RKO (cell line): ENCODE measurements at places on chromosomes 3 and 15.

- peak; percentile 80 for DNase-seq
Observed at GRCh38 chr3:13301286-13301987, 118.7 kb downstream of the NUP210 start.

- no peak for DNase-seq
Observed at GRCh38 chr3:10492364-10493201, 12.8 kb downstream of the ATP2B2 start.

- no peak for DNase-seq
Observed at GRCh38 chr3:46536758-46537157, 29.3 kb downstream of the LRRC2 start.

DNA sequence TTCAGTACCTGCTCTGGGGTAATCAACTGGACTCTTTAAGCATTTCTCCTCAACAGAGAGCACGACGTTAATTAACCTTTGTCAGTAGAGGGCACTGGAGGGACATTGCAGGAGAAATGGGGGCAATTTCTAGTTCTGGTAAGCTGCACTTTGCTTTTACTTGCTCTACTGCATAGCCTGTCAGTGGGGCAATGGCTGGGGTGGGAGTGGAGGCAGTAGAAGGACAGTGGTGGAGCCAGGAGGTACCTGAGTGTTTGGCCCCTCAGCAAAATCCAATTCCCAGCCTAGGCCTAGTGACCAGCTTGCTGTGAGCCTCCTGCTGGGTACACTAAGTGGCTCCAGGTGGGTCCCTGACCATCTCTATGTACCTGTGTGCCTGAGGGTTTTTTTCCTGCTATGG lies 18.3 kb upstream of the MED12L start:
- DNase-seq: peak; percentile 32

DNA sequence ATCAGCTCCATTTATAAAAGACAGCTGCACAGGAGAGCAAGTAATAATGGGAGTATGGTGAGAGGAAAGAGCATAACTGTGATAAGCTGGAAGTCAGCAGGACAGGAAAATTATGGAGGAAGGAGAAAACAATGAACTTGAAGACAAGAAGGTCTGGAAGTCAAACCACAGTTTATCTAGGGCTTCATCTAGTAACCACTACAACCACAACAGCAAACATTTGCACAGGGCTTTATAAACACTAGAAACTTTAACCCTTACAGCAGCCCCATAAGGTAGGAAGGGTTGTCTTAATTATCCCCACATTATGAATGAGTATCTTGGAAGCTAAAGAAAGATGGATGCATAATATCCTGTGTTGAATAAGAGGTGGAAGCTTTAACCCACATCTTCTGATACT lies 820.8 kb downstream of the IGSF11 start:
- DNase-seq: no peak

- no peak for DNase-seq
Observed at GRCh38 chr3:113255854-113256615, 44.7 kb downstream of the BOC start.

DNA sequence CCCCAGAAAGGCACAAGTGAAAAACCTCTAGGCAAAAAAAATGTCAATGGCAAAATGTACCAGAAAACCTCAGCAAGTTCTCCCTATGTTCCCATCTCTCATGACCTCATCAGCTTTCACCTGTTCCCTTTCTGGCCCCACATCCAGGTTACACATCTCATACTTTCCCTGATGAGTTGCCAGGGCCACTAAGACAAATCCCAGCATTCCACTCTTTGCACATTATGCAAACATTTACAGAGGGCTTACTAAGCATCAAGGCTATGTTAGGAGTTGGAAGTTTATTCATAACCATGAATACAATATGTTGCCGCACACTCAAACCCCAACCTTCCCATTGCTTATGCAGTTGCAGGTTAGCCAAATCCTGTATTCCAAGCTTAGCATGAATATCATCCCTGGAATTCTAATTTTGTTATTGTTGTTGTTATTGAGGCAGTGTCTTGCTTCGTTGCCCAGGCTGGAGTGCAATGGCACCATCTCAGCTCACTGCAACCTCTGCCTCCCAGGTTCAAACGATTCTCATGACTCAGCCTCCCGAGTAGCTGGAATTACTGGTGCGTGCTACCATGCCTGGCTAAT lies 129.3 kb upstream of the UBE2E2 start:
- no peak for DNase-seq

DNA sequence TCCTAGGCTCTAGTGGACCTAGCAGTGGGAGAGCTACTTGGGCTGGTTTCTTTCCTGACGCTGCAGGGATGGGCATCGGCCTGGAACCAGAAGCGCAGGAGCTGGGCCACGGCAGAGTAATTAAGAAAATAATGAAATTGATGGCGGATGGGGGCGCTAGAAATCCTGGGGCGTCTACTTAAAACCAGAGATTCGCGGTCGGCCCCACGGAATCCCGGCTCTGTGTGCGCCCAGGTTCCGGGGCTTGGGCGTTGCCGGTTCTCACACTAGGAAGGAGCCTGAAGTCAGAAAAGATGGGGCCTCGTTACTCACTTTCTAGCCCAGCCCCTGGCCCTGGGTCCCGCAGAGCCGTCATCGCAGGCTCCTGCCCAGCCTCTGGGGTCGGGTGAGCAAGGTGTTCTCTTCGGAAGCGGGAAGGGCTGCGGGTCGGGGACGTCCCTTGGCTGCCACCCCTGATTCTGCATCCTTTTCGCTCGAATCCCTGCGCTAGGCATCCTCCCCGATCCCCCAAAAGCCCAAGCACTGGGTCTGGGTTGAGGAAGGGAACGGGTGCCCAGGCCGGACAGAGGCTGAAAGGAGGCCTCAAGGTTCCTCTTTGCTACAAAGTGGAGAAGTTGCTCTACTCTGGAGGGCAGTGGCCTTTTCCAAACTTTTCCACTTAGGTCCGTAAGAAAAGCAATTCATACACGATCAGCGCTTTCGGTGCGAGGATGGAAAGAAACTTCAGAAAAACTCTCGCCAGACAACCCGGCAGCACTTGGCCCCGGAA lies 6.1 kb downstream of the SOX14 start:
- no peak for DNase-seq

GRCh38 chr3:149252272-149252671 lies 30.6 kb upstream of the CP start:
- DNase-seq: no peak

DNA sequence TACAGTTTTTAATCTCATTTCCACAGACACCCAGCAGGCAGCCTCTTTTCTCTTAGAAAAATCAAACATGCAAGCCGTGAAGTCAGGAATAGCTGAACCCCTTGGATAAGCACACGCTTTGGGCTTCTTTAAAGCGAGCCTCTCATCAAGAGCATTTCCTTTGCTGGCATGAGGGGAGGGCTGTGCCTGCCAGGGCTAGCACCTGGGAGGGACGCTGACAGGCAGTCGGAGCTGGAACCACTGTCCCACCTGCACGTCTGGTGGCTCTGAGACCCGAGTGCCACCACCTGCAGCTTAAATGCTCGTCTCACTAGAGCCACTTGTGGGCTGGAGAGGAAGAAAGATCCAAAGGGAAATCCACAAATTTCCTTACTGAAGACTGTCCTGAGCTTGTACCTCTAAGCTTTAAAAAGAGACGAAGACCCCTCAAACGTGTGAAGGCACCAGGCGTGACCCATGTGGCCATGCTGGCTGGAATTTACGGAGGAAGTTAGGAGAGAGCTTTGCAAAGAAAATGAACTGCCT lies 9.4 kb downstream of the MAP6D1 start:
- DNase-seq: no peak

DNA sequence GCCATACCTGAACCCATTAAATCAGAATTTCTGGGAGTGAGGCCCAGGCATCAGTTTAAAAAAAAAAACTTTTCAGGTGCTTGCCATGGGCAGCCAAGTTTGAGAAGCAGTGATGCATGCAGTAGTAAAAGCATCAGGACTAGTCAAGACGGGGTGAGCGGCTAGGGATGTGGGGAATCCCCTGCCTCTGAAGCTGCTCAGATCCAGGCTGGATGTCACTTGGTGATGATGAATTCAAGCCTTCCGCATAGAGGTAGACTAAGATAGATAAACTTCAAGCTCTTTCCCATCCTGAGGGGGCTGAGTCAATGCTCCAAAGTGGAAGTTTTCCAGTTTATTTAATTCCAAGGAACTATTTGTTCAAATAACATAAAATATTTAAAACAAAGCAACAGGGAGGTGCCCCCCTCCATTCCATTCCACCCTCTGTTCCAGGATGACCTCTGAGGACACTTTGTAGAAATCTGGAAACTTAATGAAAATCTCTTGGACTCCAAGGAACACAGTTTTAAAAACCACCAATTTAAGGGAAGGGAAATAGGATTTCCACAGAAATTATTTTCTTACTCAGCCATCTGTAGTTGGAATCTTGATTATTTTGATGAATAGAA lies 100.4 kb upstream of the NR2E3 start:
- no peak for DNase-seq

DNA sequence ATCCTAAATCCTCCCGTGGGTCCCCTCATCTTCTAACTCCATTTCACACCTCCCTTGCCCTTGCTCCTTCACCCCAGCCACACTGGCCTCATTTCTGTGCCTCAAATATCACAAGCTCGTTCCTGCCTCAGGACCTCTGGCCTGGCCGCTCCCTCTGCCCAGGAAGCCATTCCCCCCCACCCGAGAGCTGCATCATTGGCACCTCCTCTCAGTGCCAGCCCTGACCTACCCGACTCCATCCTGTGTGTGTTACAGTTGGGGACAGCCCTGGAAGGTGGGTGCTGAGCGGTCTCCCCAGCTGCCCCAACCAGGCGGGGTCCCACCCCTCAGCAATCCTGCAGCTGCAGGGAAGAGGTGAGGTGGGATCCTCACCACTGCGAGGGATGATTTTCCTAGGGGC lies 14.5 kb downstream of the PLXND1 start:
- no peak for DNase-seq

DNA sequence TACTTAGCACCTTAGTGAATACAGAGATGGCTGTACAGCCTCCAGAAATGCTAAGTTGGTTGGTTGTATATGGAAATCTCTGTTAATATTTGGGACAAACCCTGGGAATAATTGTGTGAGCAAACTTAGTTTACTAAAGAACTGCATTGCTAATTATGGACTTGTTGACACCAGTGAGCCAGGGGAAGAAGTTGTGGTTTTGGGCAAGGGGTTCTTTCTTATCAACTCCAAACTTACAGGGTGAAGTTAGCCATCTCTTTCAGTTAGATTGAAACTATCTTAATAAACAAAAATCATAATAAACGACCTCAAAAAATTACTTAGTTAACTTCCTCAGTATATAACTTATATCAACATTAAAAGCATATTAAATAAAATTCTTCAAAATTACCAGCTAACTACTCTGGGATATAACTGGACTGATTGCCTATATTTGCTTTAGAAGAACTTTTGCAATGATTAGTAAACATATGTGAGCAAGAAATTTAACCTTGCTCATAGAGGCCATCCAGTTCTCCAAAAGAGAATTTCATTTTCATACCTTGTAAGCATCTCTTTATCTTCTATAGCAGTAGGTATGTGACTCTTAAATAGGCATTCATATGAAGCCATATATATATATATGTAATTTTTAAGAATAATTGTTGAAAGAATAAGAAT lies 24.7 kb downstream of the MBNL1 start:
- DNase-seq: no peak

GRCh38 chr15:92810418-92811138 lies 89.5 kb upstream of the CHD2 start:
- DNase-seq: peak; percentile 77

- no peak for DNase-seq
Observed at GRCh38 chr3:10447527-10448260, 57.7 kb downstream of the ATP2B2 start.

- DNase-seq: no peak
Observed at GRCh38 chr3:123766193-123767008, 117.7 kb downstream of the MYLK start.

DNA sequence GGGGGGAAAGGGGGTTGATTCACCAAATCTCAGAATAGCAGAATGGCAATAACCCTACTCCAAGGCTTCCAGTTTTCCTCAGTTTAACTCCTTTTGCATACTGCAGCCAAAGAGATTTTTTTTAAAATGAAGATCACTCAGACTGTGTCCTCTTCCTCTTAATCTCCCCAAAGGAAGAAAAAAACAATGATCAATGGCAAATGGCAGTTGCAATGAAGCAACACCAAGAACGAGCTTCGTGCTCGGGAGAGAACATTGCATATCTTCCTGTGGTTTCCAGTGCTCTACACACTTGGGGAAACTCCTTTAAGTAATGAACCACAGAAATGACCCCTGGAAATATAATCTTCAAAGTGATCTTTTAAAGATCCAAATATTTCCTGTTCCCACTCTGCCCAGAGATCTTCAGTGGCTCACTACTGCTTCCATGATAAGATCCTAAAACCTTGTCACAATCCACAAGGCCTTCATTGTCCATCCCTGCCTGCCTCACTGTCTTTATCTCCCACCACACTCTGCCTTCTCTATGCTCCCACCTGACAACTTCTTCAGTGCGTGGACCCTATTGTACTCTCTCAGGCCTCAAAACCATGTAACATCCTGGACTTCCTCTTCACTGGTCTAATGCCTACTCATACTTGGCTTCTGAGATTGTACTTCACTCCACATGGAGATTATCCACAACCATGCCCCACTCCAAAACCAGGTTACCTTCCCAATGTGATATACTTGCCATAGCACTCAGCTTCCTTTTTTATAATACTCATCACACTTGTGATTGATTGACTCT lies 394.8 kb downstream of the FHIT start:
- DNase-seq: no peak

- DNase-seq: no peak
Observed at GRCh38 chr15:39396979-39397615, 183.8 kb upstream of the THBS1 start.

- no peak for DNase-seq
Observed at GRCh38 chr15:22863356-22863755, 24.9 kb downstream of the NIPA2 start.

GRCh38 chr15:41944313-41944940 lies 27.9 kb downstream of the EHD4 start:
- peak; percentile 83 for DNase-seq

GRCh38 chr3:46102059-46102779 lies 74.9 kb upstream of the XCR1 start:
- DNase-seq: no peak

DNA sequence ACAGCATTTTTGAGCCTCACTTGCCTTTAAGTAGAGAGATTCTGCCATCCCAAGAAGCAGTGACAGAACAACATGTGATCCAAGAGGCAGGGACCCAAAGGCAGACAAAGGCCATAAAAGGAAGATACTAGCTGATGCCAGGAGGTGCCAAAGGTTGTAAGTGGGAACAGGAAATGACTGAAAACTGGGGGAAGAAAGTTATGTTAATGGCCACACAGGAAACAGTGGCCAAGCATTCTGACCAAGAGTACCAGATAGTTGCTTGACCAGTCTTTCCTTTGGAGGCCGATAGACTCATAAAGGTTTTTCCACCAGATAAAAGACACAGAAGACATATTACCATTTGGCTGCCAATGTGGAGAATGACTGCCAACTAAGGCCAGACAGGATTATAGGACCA lies 274.5 kb upstream of the PEX5L start:
- no peak for DNase-seq

GRCh38 chr3:125647318-125648014 lies 52.2 kb upstream of the OSBPL11 start:
- no peak for DNase-seq

GRCh38 chr3:30696896-30697295 lies 90.5 kb downstream of the TGFBR2 start:
- no peak for DNase-seq
